Hematopoietic multipotent progenitor cell treated with erythropoietin and hydrocortisone succinate and interleukin-3 and kit ligand, for 6 days (in vitro differentiated cells): ENCODE measurements at places on chromosomes 12 and 14.

DNA sequence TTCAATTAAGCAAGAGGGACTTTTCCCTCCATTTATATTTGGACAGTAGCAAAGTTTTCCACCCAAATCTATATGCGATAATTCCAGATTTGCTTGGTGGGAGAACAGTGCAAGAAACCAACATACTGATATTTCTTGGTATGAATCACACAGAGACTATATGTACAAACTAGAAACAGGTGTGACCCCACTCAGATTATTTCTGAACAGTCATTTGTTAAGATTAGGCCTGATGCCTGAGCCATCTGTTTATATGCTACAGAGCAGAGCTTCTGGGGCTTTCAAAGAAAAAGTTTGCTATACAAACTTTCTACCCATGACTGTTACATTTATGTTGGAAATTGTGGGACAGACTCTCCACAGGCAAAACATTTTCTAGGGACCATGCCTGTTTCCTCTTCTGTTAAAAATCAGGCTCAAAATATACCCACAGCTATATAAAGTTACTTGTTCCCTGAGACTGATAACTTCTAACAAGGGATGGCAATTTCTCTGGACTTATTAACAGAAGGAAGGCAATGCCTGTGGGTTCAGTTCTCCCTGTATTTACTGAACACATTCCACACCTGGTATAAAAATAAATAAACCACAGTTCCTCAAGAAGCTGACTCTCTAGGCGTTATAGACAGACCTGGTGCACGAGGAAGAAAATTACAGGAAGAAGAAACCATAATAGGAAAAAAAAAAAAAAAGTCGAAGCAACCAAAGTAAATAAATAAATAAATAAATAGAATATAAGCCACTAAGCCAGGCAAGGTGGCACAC lies 8.0 kb downstream of the PTPN21 start:
- no peak for DNase-seq

DNA sequence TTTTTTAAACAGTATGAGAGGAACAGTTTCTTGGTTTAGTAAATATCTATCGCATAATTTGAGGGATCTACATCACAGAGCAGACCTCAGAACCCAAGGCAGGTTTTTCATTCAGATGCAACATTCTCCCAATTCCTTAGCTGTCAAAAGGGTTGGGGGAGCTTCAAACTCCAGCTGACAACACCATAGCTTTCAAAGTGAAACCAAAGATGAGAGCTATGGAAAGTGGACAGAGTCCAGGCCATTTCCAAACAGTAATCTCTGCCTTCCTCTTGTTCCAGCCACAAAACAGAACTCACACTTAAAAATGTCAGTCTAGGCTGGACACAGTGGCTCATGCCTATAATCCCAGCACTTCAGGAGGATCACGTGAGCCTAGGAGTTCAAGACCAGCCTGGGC lies 87.8 kb downstream of the SPRING1 start:
- no peak for DNase-seq

DNA sequence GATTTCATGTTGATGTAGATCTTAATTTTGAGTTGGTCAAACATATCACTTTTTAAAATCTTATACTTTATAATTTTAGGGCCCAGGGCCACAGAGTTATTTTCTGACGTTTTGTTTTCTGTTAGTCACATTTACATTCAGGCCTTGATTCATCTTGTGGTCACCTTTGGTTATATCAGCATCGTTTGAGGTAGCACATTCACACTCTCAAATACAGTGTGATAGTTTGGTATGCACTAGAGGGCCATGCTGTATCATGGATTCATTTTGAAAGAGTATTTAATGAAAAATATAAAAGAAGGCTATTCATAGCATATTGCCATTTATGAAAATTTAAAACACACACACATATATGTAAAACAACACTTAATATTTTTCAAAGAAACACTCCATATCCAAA lies 274.6 kb downstream of the RAD51B start:
- DNase-seq: no peak

- DNase-seq: no peak
Observed at GRCh38 chr14:64930085-64930843, 12.3 kb downstream of the GPX2 start.

DNA sequence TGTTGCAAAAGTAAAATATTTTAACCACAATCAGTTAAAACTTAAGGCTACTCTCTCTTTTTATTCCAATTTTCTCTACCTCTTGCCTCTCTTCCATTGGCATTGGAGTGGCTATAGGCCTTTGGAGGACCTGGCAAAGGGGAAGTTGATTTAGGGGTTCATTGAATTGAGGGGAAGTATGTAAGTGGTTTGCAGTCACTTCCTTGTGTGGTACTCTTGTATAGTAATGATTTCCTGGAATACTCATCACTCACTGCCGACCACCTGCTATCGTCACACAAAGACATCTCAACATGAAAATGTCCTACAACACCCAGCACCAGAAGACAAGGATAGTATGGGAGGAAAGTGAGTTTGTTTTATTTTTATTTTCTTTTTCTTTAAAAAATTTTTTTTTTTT lies 45.7 kb upstream of the CPM start:
- DNase-seq: peak; percentile 10

DNA sequence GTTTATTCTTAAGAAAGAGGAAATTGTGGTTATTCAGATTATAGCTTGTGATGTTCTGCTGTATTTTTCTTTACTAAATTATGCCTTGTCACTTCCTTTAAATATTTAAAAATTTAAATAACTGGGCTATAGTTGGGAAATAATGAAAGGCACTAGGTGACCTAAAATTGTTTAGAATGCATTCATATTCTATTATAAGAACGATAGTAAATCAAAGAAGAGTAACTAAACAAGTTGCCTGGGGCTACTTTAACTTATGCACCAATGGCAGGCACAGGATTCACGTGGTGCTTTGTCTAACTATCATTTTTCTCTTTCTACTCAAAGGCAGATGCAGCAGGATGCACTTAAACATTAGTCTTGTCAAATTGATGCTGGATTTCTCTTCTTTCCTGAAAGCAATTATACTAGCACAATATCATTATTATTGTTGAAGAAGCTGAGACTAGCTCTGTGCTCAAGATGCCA lies 190.7 kb upstream of the PPFIA2 start:
- DNase-seq: peak; percentile 43

DNA sequence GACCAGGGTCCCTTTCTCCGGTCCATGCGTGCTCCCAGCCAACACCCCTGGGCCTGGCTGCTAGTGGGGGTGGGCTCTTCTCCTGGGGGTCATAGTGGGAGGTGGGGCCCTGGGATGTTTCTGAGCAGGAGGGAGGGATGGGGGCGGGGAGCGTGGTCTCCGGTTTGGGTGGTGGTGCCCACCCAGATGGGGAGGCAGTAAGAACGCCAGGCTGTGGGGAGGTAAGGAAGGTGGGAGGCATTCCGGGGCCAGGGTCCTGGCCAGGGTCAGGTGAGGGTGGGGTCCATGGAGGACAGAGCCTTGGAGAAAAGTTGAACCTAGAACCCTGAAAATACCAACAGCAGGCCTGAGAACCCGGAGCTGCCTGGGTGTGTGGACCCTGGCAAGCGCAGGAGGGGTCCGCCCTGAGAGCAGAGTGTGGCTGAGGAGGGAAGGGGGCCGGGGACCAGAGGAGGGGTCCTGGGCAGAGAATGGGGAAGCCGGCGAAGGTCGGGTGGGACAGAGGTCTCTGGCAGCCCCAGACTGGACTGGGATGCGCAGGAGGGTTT lies 5.7 kb downstream of the CRIP2 start:
- no peak for DNase-seq

DNA sequence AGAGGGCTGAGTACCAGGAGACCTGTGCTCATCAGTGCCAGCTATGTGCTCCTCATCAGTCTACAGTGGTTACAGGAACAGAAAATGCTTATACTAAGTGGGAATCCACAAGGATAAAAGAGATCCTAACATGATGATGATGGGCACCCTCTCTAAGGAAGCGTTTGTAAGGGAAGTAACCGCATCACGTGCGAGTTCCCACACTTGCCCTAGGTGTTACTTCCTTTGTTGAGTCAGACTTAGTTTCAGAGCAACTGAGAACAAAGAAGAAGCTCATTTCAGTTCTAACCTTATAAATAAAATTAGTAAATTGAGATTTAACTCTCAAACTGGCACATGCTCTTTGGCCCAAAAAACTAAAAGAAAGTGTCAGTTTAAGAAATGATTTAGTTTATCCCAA lies 956.4 kb upstream of the TMEM132C start:
- no peak for DNase-seq

DNA sequence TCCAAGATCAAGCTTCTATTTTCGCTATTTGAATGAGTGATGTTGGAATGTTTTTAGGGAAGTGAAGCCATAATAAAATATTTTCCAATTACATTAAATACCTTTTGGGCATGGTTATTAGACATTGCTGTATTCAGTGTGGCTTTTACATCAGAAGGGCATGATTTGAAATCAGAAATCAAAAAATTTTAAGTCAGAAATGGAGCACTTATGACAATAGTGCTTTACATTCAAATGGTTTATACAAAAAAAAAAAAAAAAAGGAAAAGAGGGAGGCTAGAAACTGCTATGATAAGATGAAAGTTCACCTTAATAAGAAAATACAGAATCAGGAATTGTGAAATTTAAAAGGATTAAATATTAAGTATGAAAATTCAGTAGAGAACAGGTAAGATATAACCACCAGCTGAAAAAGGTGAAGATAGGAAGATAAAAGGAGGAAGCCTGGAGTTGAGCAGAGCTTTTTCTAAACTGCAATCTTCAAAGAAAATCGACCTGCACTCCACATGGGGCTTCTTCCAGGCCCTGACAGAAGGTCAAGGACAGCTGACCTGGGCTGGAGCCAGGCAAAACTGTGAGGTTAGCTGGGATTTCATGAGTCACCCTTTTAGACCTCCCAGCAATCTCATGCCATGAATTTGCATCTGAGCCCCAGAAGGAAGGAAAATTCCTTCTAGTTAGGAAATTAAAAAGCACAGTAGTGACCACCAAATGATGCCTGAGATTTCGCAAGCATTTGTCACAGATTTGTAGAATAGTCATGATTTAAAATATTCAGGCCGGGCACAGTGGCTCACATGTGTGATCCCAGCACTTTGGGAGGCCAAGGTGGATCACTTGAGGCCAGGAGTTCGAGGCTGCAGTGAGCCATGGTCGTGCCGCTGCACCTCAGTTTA lies 23.4 kb upstream of the BMP4 start:
- DNase-seq: no peak

DNA sequence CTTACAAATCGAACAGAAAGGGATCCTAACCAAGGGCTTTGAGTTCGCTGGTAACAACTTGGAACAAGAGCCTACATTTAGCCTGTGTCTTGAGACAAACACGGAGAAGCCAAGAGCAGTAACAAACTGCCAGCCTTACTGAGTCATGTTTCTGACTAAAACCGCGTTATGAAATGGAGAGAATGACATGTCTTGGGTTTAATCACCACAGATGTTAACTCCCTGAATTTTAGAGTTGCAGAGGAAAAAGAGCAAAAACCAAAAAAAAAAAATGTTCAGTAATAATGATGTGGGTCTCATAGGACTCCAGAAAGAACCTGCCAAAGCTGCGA lies 1.0 kb downstream of the BLTP3B start:
- peak; percentile 83 for DNase-seq

DNA sequence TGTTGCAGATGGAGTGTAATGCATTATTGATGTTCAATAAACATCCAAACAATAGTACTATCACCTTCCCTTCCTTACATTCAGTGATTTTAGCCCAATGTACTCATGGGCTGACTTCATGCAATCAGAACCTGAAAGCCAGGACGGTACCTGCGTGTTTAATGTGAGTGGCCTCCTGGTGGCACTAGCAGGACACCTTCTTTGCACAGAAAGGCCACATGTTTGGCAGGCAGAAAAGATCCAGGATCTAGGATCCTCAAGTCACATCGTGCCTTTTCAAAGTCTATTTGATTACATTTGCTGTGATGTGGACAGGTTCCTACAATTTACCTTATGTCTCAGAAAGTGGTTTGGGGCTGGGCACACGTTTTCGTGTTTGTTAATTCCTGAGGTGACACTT lies 82.9 kb downstream of the NEDD1 start:
- DNase-seq: peak; percentile 71

DNA sequence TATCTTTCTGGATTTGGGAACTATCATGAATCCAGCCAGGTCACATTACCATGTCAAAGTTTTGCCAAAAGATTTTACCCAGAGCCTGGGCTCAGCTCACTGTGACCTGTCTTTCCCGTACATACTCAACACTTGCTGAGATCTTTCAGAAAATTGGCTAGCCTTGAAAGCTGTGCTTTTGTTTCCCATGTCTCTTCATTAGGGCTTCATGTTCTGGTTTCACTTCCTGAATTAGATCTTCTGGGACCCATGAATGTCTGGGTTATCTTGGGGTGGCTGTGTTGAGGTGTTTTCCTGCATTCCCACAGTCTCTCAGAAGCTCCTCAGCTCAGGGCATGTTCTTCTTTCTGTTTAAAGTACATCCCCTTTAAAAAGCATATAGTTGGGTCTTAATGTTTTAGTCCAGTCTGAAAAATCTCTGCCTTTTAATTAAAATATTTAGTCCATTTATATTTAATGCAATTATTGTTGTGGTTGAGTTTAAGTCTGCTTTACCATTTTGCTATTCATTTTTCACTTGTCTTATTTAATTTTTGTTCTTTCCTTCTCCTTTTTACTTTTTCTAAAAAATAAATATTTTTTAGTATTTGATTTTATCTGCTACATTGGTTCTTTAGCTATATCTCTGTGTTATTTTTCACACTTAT lies 242.7 kb downstream of the VRK1 start:
- DNase-seq: no peak

GRCh38 chr12:262817-263216 lies at the start of gene SLC6A13:
SLC6A13 (minus strand) TSS chr12:262836; CDS start chr12:260052, 2,784 bp downstream.
- DNase-seq: no peak

DNA sequence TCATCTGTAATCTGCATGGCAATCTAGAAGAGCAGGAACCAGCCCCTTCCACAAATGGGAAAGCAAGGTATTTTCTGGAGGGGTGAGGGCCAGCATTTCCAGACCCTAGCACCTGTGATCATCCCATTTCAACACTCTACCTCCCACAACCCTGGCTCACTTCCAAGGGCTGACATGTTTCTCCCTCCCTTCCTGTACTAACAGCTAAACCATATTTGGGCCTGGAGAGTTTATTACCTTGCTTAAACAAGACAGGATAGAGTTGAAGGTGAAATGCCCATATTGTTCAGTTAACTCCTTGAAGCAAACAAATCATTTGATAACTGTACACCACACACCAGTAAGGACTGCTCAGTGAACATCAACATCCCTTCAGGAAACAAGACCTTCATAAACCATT lies 158.4 kb downstream of the PPM1H start:
- no peak for DNase-seq
